ENCODE measurements at places on chromosomes 6 and 20.

DNA sequence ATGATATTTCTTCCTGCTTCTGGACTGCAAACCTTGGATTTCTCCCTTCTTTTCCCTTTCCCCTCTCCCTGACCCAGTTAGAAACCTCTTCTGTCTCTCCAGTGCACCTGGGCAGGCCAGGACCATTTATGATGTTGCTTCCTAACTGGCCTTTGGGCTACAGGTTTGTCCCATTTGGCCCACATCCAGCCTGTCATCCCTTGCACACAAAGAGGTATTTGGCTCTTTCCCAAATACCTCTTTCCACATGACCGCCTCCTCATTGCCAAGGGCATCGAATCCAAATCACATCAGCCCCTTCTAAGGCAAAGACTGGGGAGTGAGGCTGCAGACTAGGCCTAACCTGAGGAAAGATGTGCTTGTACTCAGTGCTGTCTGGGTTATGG is 13.6 kb downstream of the FGD2 start:
- DNase-seq, result no peak

DNA sequence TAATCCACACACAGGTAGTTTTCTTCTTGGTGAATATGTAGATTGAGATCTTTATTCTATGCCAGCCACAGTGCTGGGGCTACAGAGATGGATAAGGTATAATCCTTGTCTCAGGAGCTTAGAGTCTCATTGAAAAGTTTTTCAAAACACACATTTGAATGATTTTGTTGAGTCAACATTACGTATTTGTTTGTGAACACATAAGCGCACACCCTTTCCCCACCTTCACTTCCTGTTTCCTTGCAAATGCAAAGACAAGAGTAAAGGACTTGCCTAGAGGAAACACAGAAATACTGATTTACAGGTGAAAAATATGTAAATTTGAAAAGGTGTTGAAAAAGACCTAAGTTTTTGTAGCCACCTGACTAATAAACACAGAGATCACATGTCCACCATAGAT is 27.8 kb downstream of the VAPB start:
- no peak for DNase-seq

DNA sequence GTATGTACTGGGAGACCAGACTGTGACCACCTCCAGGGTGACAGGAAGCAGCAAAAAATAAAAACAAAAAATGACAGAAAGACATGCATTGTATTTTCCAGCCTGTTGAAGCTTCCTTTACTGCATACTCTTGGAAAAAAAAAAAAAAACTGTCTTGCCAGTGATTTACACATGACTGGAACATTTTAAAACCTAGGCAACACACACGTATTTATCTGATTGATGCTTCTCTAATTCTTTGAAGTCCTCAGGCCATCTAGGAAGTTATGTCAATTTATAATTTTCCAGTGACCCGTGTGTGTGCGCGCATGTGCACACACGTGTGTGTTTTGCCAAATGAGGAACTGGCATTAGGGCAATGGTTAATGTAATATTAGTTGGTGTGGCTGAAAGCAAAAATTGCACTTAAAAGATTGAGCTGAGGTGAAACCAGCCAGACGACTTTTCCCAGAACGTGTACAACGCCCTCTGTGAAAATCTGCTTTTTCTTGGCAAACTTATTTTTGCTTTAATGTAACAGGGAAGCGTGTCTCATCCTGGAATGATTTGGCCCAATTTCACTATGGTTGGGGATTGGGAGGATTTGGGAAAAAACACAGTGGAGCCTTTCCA is 315.2 kb downstream of the TFAP2A start:
- no peak for DNase-seq

DNA sequence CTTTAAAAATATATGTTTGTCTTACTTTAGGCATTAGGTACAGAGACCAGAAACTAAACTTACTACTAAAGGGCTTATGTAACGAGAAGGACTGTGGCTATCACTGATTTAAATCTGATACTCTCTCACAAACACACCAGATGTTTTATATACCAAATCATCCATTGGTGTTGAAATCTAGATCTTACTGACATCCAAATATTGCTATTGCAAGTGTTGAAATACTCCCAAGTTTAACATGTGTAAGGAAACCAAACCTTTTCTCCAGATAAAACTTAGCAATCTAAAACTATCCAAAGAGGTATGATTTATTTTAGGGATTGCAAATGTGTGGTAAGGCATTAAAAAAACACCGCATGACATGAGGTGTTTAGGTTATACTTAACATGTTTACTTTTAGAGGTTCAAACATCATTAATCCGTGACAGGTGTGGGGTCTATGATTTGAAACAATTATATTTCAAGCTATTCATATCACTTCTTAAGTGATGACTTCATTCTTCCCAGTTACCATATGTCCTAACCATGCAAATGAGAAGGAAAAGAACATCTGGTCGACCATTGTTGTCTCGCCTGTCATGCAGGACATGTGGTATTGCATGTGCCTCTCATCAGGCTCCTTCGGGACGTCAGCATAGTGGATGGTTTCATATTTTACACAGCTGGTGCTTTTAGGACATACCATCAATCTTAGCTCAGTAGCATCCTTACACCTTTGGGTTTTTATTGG is 168.3 kb upstream of the SPACA1 start:
- no peak for DNase-seq

GRCh38 chr20:11791316-11791715 is 126.4 kb upstream of the BTBD3 start:
- no peak for DNase-seq

- no peak for DNase-seq
These were observed 14.5 kb downstream of the FOXC1 start for GRCh38 chr6:1624058-1624850.

GRCh38 chr6:94278146-94278545 is 858.8 kb upstream of the EPHA7 start:
- DNase-seq, result no peak

GRCh38 chr6:134436281-134436815 is 118.4 kb upstream of the SGK1 start:
- DNase-seq, result peak; percentile 79
